ENCODE measurements at places on chromosomes 2 and 18.

DNA sequence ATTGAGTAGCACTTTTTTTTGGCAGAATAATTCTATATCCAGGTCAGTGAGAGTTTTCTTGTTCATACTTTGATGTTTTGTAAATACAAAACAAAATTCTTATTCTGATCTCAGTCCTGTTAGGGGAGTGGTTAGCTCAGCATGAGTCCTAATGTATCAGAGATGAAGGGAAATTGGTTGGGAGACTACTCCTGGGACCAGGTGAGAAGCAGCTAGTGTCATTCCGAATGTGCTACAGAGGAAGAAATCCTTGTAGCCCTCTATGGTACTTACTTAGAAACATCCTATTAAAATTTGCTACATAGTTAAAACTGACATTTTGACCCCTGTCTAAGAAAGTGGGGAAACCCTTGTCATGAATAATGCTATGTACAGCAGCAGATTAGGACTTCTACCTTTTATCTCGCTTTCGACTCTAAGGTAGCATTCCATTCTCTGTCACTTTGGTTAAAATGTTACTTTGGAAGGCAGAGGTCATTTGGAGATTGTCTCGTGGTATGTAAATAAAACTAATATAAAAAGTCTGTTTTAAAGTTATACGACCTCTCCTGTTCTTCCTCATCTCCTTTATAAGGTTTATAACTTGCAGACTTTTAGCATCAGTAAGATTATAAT, 65.8 kb downstream of the PARD3B start:
- DNase-seq = no peak

GRCh38 chr2:200252265-200253067, 54.0 kb upstream of the SPATS2L start:
- DNase-seq = peak; percentile 49

DNA sequence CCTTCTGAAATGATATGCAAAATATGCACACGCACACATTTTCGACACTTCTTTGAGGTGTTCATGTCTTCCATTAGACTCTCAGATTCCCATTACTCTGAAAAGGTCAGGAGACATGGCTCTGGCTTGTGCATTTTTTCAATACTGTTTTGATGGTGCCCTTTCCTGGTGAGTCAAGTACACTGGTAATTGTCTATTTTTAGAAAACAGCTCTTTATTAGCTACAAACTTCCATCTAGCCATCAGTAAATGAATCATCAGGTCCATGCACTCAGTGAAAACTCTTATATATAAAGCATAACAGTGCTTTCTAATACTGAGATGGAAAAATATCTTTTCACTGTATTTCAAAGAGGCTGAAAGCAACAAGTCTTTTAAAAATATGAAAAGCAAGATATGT, 194.9 kb downstream of the GALNT1 start:
- no peak for DNase-seq

DNA sequence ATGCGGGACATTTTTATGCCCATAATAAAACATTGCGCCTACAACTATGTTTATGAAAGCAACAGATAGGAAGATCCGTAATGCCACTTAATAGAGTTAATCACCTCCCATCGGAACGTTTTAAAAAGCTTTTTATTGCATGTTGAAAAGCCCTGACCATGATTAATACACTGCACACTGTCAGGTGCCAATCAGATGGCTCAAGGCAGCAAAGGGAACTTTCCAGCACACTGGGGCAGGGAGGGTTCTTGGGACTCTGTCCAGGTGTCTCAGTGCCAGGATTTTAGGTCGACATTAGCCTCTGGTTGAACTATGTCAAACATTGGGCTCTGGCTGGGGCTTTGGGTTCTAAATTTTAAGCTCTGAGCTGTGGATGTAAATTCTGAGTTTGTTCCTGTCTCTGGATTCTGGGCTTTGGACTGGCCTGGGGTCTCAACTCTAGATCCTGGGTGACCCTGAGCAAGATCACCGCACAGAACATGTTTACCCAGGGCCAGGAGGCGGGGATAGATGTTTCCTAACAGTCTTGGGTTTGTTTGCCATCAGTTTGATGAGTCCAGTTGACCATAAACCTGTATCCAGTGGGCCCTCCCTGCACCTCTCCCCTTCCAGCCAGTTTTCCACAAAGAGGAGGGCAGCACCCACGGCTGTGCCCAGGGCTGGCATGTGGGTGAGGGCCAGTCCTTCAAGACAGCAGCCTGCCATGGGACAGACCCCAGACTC, 262.7 kb downstream of the ATAD2B start:
- DNase-seq = no peak

DNA sequence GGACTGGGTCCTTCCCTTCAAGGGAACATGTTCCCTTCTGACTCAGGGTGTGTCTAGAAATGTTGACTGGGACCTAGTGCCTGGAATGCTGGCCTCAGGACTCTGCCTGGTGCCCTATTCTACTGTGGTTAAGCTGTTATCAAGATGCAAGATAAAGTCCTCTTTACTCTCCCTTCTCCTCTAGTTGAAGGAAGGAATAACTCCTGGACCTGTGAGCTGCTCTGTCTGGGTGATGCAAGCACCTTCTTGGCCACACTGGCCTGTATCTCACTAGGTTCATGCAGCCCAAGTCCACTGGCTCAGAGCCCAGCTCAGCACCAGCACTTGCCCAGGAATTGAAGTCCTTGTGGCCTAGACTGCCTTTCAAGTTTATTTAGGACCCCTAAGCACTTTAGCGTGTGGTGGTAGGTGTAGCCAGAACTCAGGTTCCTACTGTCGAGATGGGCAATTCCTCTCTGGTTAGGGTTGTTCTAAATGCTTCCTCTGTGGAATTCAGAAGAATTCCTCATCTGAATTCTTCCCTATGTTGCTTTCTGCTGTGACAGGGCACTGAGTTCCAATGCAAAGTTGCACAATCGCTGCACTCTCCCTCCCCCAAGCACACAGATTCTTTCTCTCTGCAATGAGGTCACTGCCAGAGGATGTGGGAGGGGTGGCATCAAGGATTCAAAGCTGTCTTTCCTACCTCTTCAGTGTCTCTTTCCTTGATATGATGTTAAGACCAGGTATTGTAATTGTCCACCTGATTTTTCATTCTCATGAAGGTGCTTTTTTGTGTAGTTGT, 54.7 kb downstream of the VWC2L start:
- no peak for DNase-seq

GRCh38 chr2:116917196-116917595, 897.3 kb upstream of the DDX18 start:
- DNase-seq = no peak

DNA sequence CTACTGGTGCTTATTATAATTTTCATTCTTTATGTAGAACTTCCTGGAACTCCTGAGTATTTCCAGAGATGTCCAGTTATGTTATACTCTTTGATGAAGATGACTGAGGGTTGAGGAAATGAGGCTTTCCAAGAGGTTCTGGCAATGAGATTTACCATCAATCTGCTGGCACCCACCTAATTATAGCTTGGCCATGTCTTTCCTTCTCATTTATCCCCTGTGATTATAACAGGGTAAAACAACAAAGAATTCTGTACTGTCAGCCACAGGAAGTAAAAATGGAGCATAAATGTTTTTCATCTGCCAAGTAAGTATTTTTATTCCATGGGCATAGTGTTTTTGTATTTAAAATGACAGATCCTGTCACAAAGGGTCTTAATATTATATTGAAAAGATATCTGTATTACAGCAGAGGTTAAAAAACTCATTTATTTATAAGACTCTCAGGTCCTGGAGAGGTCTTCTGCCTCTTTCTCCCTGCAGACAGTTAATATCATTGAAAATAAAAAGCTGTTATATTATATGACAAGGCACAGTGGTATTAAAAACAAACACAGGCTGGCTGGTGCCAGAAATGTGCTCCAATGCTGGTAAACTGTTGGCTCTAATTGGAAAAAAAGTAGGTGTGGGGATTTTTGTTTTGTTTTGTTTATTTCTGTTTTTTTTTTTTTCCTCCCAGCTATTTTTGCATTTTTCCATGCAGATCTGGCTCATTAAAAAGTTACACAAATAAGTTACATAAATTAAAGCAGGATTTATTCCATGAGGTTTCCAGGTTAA, 1764.1 kb upstream of the CELF4 start:
- DNase-seq = no peak

DNA sequence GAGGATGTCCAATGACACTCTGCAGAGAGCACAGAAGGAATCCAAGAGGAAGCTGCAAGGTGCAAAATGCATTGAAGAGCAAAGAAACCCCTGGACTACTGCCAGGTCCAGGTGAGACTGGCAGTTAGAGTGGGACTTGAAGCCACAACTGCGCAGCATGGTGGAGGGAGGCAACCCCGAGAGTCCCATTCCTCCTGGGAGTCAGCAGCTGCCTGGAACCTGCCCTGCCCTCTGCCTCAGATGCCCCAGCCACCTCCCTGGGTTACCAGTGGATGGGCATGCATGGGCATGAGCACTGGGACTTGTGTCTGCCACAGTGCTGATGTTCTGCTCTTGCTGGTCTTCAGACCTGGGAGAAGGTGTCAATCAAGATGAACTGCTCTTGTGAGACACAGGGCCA, 43.2 kb downstream of the ANKMY1 start:
- DNase-seq = no peak

- no peak for DNase-seq
Observed at GRCh38 chr18:5464251-5464650, 79.5 kb downstream of the EPB41L3 start.

DNA sequence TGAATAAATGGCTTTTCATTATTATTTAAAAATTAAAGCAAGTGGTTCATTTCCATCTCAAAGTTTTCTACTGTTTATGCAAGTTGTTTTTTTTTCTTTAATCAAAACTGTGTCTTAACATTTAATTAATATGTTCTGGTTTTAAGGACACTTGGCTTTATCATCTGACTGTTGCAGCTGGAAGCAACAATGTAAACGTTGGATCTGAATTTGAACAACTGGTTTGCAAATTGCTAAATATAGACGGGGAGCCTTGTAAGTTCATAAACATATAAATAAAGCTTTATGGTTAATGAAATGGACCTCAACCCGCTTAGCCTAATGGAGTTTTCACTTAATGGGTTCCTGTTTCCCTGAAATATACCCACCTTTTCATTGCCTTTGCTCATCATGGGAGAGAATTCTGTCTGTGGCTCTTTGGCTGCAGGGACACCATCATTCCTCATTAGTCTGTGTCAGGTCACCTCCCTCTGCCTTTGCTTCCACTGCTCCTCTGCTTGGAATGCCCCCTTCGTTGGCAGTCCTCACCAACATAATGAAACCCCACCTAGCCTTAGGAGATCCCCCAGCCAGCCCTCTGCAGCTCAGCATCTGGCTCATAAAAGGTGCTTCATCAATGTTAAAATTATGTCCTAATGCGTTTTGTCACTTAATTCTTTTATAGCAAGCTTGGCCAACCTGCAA, 44.2 kb upstream of the DYNC2LI1 start:
- no peak for DNase-seq

DNA sequence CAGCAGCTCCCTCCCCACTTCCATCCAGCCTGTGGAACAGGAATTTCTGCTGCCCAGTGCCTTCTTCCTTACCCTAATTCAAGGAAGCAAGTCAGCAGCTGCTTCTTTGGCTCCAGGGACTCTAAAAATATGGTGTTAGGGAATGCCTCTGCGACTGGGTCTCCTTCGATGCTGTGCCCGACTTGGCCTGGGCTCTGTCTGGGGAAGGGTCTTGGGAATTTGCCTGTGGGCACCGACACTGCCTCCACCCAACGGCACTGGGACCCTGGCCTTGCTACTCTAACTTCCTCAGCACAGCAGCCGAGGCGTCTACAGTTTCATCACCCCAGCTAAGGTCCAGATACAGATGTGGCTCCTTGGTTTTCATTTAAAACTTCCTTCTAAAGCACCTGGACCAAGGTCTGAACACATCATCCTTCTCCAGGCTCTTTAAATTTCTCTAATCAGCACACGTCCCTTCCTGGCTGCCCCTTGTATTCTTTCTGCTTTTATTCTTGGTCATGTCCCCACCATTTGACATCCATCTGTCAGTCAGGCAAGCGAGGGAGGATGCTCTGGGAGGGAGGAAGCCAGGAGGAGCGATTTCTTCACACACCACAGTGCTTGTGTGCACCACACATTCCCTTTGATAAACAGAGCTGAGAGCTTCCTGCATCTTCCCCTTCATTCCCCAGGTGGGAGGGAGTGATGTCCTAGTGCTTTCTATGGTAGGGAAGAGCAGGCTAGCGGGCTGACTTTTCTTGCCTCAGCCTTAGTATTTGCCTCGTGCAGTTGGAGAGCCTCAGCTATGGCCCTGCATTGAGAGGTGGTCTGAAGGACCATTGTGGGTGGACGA, 6.8 kb downstream of the LBH start:
- no peak for DNase-seq

GRCh38 chr2:214740867-214741395, 68.6 kb downstream of the BARD1 start:
- DNase-seq = no peak

- no peak for DNase-seq
Observed at GRCh38 chr2:1975060-1975459, 230.7 kb upstream of the PXDN start.

DNA sequence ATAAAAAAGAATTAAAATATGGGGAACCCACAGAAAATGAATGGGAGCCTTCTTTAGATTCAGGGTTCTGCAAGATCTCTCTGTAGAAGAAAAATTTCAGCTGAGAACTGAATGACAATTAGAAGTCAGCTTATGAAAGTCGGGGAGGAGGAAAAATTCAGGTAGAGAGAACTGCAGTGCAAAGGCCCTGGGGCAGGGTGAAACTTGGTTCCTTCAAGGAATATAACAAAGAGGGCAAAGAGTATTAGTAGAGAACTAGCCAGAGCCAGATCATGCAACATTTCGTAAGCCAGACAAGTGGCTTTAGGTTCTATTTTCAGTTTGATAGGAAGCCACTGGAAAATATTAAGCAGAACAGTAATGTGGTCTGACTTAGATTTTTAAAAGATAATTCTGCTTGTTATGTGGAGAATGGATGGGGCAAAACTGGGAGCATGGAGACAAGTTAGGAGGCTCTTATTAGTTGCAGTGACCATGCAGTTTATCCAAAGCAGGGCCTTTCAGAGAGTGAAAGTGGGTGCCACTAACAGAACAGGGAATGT, 27.9 kb downstream of the RAB27B start:
- DNase-seq = no peak

DNA sequence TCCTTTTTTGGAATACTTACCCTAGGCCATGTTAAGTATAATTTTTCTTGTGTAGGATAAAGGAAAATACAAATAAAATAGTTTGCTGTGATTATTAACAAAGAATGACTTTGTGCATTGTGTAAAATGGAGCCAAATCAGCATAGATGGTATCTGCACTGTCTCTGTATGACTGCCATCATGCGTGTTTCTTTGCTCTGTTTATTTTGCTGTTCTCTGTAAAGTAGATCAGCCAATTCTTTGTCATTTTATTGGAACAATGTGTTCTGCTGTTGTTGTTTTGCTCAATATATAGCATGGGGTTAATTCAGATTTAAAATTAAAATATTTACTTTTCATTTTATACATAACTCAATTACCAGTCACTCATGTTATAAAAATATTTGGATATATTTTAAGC, 181.3 kb upstream of the UBE2E3 start:
- no peak for DNase-seq

GRCh38 chr2:54052825-54053718, 62.3 kb upstream of the ACYP2 start:
- peak; percentile 13 for DNase-seq

DNA sequence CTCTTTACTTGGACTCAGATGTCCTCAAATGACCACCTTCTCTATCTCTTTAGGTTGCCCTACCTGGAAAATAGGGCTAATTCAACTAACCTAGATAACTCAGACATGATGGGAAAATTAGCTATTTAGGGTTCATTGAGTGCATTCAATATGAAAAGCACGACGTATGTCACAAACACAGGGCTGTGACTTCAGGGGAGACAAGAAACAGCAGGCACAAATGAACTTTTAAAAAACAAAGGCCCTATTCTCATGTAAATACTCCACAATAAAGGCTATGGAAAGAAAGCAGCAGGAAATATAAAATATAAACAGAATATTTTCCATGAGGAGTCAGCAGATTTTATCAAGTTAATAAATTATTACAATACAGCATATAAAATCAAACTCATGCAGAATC, 97.8 kb downstream of the SS18 start:
- DNase-seq = no peak
